ENCODE measurements at places on chromosomes 16 and 17.

DNA sequence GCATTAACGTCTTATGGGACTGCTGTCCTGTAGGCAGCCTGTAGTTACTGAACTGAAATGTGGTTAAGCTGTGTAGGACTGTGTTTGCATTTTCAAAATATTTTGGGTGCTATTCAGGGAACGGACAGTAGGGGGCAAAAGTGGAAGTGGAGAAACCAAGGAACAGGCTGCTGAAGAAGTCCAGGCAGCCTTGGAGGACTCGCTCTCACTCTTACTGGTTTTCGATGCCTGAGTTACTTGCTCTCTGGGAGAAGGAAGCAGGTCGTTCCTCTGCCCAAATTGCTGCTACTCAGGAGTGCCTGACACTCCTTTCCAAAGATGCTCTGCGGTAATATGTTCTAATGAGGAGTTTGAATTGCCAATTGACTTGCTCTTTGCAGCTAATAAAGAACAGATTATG is 64.5 kb upstream of the RBFOX1 start:
- DNase-seq: peak; percentile 49

DNA sequence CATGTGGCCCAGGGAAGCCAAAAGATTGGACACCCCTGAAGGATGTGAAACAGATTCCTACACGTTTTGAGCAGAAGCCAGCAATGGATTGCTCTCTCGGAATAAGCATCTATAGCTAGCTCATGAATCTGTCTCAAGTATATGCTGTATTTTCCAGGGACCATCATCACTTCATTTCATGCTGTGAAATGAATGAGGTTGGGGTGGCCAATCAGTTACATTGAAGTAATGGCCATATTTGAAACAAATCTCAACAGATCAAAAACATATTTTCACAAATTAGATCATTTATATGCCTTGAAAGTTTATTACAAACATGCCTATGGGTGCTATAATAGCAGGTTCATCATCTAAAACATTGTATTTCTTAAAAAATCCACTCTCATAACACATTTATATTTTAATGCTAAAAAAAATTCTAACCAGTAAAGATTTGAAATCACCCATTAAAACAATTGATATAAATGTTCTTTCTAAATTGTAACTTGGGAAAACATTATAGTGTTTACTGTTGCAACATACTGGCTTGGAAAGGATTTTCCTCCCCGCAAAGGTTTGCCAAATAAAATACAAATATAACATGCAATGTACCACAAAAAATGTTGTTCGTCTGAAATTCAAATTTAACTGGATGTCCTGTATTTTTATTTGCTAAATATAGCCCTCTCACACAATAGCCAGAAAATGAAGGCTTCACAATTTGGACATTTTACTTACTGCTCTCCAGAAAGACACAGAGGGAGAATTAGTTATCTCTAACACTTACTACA is 743.6 kb downstream of the KCNJ2 start:
- no peak for DNase-seq

DNA sequence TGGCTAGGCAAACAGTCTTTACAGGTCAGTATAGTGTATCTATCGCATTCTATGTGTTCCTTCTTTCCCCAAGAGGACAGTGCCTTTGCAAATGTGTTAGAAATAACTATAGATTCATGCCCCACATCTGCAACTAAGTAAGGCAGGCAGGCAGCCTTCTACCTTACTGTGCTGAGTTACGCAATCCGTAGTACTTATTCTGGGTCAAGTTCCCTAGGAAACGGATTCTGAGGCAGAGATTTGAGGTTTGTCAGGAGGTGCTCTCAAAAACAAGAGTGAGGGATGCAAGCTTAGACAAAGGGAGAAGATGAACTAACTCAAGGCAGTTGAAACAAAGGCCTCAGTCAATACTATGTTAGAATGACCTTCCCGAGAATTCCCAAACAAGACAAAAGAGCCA is 12.7 kb upstream of the ANKFY1 start:
- no peak for DNase-seq

- DNase-seq: no peak
Measured at GRCh38 chr16:56351481-56351880, 73.9 kb downstream of the AMFR start.

- DNase-seq: peak; percentile 15
Measured at GRCh38 chr17:59027750-59028149, 78.9 kb downstream of the TRIM37 start.

DNA sequence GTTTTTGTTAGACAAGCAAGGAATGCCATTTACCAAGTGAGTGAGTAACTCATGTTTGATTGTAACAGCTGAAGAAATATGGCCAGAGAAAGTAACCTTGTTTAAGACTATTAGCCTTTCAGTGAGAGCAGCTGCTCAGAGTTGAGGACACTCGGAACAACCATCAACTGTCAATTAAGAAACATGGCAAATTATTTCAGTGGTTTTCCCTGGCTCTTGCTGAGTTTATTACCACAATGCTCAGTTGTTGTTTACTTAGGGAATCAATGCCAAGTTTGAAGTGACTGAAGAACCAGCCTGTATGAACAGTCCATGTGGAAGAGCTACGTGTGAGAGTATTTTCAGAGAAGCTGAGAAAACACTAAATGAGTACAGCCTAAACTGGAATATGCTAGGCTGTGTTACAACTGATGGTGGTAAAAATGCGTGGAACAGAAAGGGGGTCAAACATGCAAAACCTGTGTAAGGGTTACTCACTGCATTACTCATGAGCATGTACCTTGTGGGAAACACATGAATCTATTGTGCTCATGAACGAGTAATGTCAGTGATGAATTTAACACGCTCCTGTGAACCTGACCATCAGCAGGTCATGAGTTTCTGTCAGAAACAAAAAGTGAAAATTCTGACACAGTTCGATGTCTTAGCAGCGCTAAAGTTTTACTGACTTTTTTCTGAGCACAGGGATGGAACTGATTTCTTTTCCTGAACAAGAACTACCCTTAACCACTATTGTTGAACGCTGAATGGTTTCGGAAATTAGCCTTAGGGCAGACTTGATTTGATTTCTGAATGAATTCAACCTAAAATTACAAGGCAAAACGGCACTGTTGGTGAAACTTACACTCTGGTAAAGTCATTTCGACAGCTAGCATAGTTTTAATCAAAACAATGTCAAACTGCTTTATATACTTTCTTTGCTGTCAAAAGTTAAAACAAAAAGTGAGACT is 33.5 kb downstream of the GNA13 start:
- DNase-seq: peak; percentile 60

- DNase-seq: no peak
Measured at GRCh38 chr16:24686678-24687077, 42.8 kb upstream of the TNRC6A start.

DNA sequence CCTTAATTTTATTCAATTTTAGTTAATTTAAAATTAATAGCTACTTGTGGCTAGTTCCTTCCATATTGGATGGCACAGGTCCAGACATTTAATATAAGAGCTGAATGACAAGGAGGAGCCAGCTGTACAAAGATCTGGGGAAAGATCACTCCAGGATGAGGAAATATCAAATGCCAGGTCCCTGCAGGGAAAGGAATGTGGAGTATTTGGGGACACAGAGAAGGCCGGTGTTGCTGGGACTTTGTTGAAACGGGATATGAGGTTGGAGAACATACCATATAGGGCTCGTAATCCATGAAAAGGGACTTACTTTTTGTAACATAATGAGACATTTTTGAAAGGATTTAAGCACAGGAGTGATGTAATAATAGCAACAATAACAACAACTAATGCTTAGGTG is 426.8 kb downstream of the HS3ST4 start:
- no peak for DNase-seq

DNA sequence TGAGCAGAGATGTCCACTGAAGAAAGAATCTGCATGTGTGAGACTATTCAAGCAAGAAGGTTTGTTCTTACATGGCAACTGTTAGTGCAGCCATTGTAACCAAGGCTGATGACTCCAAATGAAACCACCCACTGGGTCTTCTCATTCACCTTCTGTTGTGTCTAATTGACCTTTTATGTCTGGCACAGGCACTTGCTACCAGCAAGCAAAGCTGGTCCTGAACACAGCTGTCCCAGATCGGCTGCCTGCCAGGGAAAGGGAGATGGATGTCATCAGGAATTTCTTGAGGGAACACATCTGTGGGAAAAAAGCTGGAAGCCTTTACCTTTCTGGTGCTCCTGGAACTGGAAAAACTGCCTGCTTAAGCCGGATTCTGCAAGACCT is 3.6 kb downstream of the CDC6 start:
- DNase-seq: no peak

- no peak for DNase-seq
Measured at GRCh38 chr17:37543637-37544052, 54.0 kb downstream of the DUSP14 start.

DNA sequence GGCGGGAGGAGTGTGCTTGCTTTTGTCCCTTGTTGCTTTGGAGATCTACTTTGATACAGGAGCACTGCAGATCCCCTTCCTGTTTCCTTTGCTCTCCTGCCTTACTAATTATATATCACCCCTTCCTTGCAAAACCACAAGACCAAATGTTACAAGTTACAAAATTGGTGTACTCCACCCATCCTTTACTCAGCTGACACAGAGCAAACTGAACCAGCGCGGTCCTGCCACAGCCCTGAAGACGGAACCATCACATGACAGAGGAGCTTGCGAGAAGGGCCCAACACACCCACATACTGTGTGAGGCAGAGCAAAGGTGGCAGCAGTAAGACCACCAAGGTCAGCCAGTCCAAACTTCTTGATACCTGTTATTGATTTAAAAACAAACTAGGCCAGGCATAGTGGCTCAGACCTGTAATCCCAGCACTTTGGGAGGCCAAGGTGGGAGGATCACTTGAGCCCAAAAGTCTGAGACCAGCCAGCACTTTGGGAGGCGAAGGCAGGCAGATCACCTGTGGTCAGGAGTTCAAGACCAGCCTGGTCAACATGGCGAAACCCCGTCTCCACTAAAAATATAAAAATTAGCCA is 33.2 kb downstream of the CYTH1 start:
- peak; percentile 92 for DNase-seq

DNA sequence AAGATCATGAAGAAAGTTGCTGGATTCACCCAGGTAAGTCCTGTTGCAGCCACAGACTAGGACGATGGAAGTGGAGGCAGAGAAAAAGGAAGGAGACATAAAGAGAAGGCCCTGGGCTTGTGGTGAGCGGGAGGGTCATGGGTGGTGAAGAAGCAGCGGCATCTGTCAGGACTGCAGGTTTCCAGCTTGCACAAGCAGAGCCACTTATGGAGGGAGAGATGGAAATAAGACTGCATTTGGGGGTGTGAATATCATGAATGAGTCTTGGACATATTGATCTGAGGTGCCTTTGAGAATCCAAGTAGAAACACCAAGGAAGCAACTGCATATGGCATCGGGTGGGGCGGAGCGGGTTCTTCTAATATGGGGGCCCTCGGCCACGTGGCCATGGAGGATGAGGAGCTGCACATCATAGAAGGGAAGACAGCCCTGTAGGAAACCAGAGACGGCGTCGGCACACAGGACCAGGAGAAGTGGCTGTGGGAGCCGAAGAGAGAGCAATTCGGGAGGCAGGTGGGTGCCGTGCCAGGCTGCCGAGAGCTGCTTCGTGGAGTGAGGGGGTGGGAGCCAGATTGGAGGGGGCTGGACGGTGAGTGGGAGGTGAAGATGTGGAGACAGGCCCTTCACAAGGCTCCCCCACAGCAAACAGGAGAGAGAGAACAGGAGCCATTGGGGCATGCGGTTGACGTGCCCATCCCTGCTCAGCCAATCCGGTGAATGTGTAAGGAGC is 243.5 kb downstream of the GSG1L start:
- no peak for DNase-seq

GRCh38 chr17:2957631-2958286 is 105.6 kb downstream of the OR1D5 start:
- no peak for DNase-seq

DNA sequence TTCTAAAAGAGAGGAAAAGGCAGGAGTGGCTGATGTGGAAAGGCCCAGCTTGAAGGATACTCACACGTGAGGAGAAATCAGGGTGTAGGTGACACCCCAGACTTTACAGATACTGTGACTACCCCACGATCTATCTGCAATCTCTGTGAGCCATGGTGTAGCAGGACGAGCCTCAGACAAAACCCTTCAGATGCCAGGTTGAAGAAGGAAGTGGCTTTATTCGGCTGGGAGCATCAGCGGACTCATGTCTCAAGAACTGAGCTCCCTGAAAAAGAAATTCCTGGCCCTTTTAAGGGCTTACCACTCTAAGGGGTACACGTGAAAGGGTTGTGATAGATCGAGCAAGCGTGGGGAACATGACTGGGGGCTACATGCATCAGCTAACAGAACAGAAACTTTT is 4.7 kb upstream of the SLC6A4 start:
- DNase-seq: no peak

- no peak for DNase-seq
Measured at GRCh38 chr17:29563816-29564215, 3.0 kb downstream of the ABHD15 start.

DNA sequence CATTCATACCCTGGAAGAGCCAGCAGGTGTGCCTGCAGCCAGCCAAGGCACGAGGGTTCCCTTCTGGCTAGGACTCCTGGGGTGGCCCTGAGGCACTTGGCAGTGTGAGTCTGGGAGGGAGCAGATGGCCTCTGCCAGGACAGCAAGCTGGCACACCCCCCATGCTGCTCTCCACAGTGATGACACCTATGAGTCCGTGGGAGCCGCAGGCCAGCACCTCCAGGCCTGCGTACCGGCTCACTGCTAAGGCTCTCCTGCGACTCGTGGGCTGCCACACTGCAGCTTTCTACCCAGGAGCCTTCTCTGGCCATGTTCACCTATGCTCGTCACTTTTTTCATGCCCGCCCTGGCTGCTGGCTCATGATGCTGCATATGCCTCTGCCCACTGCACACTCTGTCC is 68.1 kb downstream of the NDEL1 start:
- no peak for DNase-seq

DNA sequence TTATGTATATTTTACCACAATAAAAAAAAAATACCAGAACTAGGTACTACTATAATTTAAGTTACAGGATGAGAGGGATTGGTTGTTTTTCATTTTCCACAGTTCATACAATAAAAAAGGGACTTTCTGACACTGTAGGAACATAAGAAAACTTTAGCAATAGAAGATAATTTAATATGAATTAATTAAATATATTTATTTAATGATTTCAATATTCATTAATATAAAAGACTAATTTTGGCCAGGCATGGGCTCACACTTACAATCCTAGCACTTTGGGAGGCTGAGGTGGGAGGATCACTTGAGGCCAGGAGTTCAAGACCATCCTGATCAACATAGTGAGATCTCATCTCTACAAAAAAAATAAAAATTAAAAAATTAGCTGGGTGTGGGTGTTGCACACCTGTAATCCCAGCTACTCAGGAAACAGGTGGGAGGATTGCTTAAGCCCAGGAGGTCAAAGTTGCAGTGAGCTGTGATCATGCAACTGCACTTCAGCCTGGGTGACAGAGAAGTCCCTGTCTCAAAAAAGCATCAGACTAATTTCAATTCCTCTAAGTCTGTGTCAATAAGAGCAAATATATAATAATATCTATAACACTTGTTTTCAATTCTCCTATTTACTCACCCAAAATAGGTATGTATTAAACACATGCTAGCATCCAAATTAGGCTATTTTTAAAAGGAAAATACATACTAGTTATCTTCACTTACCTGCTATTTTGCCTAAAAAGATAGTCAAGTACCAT is 79.6 kb downstream of the BRIP1 start:
- no peak for DNase-seq

- DNase-seq: no peak
Measured at GRCh38 chr16:47284999-47285398, 141.3 kb upstream of the NETO2 start.

Measured in suppressor macrophage treated with lipopolysaccharide for 4 hours (primary cell).